Fibroblast of lung (primary cell): ENCODE measurements at places on chromosomes 1 and 21.
A peak's percentile ranks its signal among the peaks of the same experiment; 100 is the strongest.

DNA sequence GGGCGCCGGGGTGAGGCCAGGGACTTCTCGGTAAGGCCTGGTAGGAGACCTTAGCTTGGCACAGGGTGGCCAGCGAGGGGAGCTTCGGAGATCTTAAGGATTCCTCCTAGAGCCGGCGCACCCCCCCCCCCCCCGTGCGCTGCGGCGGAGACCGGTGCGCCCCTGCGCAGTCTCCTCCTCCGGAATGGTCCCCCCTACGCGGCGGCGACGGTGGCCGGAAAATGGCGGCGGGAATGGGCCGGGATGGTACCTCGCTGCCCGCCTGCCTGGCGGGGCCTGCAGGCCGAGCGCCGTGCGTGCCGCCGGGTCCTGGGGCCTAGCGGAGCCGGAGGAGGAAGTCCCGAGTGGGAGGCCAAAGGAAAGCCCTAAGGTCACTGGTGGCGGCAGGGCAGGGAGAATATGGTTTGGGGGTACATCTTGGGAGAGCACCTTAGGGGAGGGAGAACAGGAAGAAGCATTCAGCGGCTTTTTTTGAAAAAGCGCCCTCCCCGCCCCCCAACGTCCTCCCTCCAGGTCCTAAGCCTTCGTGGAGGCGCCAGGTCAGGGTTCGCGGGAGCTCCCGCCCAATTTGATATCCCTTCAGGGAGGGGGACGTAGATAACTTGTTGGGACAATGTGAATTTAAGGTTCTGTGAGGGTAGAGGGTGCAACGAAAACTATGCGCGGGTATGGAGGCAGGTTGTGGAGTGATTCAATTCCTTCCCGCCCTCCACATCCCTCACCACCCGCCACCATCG lies 429 bp downstream of the SRRM1 start:
- peak; percentile 6 for DNase-seq

GRCh38 chr1:117169871-117170596 lies 40.7 kb downstream of the VTCN1 start:
- DNase-seq: peak; percentile 69

DNA sequence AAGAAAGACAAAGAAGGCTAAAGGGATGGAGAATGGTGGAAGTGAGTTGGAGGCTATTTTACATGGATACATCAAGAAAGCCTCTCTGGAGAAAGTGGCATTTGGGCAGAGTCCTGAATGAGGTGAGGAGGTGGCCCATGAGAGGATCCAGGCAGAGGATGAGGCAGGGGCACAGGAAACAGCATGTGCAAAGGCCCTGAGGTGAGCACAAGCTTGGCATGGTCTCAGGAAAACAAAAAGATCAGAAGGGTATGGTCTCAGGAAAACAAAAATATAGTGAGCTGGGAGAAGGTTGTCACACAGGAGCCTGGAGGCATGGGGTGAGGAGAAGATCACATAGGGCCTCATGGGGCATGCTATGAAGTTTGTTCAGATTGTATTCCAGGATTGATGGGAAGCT lies 62.1 kb upstream of the F3 start:
- no peak for DNase-seq

GRCh38 chr1:207312604-207312920 lies 8.9 kb upstream of the CD55 start:
- no peak for DNase-seq

DNA sequence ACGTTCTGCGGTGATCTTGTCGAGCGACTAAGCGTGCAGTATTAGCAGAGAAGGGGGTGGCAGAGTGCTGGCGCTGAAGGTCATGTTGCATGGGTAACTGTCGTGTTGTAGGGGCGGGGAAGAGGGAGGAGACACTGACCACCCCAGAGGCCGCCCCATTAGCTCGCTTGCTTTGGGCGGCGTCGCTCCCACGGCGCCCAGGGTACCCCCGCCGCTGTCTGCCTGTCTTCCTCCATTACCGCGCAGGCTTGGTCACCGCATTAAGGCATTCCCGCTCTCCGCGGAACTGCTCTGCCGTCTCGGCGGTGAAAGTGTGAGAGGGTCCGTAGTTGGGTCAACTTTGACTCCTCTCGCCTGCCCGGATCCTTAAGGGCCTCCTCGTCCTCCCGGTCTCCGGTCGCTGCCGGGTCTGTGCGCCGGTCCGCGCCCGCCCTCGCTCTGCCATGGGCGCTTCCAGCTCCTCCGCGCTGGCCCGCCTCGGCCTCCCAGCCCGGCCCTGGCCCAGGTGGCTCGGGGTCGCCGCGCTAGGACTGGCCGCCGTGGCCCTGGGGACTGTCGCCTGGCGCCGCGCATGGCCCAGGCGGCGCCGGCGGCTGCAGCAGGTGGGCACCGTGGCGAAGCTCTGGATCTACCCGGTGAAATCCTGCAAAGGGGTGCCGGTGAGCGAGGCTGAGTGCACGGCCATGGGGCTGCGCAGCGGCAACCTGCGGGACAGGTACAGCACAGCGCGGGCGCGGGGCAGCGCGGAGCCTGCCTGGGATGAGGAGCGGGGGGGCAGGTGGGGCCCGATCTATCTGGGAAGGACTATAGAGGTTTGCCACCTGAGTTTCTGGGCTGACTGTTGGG lies at the start of gene MTARC2:
Gene MTARC2, plus strand, starts transcription at position 234 of the 846 bp plus-strand sequence. Its CDS starts 210 bp downstream, at position 444.
- DNase-seq: peak; percentile 73

- no peak for DNase-seq
Observed at GRCh38 chr1:40853113-40853884, 8.9 kb downstream of the CITED4 start.
